ENCODE measurements at places on chromosomes 1 and 21.
A peak's percentile ranks its signal among the peaks of the same experiment; 100 is the strongest.

DNA sequence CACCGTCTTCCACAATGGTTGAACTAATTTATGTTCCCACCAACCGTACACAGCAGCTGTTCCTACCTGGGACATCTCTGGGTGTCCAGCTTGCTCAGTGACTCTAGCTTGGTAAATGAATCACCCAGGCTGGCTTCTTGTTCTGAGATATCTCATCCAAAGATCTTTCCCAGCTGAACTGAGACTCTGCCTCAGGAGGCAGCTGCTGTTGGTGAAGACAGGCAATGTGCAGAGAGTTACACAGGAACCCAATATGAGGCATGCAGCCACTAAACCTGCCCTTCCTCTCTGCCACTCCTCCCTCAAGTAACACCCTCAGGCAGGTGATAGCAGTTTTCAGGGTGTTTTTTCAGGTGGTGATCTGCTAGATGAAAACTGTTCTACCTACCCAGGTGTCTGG is 14.0 kb upstream of the FOXO6 start:
- no peak for DNase-seq

GRCh38 chr1:106780066-106780465 is 276.4 kb upstream of the PRMT6 start:
- DNase-seq: no peak

GRCh38 chr1:14538335-14538734 is 60.1 kb upstream of the KAZN start:
- no peak for DNase-seq

DNA sequence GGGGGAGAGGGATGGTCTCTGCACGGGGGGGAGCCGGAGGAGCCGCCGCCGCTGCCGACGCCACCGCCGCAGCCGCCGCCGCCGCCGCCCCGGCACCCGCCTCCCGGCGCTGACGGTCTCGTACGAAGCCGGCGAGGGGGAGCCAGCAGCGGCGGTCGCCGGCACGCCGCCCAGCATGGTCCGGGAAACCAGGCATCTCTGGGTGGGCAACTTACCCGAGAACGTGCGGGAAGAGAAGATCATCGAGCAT is 311 bp downstream of the SPEN start:
- no peak for DNase-seq

DNA sequence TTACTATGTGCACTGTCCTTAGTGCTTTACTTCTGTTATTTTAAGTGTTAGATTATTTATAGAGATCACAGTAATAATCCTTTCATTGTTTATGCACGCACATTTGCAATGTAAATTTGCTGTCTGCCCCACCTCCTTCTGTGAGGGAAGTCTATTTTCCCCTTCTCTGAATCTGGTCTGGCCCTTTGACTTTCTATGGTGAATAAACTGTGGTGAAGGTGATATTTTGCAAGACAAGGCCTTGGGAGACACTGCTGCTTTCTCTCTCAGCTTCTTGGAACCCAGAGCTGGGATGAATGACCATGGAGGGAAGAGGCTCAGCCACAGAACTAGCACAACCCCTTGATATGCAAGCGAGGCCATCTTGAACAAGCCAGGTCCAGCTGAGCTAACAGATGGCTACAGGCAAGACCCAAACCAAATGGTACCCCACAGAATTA is 156.3 kb downstream of the ST6GALNAC3 start:
- no peak for DNase-seq

DNA sequence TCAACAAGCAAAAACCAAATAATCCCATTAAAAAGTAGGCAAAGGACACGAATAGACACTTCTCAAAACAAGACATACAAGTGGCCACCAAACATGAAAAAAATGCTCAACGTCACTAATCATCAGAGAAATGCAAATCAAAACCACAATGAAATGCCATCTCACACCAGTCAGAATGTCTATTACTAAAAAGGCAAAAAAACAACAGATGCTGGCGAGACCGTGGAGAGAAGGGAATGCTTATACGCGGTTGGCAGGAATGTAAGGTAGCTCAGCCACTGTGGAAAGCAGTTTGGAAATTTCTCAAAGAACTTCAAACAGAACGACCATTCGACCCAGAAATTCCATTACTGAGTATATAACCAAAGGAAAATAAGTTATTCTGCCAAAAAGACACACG is 145.1 kb upstream of the EDN2 start:
- no peak for DNase-seq

DNA sequence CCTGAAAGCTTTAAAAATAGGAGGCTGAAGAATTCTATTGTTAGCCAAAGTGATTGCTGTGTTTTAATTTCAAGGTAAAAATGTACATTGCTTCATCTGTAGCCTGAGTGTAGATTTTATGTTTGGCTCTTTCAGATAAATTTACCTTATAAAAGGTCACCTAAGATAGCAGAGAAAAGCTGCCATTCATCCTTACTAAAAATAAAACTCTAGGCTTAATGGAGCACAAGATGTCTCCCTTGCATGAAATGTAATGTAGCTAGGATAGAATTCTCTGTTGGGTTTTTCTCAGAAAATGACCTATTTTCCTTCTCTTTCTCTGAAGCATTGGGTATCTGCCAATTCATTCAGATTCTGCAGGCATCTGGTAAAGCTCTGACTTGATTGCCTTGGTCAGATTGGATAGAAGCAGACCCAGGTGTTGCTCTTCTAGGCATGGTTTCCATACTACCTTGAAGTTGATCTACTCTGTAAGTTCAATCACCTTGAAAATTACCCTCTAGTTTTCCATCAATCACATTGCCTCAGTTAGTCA is 176.6 kb upstream of the GORAB start:
- no peak for DNase-seq

GRCh38 chr1:9700340-9700739 is 48.8 kb downstream of the PIK3CD start:
- DNase-seq: no peak

- DNase-seq: peak; percentile 16
Measured at GRCh38 chr1:15261155-15262002, 14.4 kb downstream of the FHAD1 start.

DNA sequence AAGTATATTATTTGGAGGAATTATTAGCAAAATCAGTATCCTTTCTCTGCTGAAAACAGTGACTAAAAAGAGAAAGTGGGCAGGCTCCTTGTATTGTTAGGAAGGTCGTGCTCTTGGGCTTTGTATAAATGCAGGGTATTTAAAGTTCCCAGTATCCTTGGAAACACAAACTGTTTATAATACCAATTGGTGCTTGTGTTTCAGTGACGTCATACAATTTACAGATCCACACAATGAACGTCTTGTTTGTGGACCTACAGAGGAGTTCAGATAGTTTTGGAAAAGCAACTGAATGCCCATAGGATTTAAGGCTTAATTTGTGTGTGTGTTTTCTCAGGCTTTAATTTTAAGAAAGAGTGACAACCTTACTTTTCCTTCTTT is 168.2 kb downstream of the RASAL2 start:
- no peak for DNase-seq

DNA sequence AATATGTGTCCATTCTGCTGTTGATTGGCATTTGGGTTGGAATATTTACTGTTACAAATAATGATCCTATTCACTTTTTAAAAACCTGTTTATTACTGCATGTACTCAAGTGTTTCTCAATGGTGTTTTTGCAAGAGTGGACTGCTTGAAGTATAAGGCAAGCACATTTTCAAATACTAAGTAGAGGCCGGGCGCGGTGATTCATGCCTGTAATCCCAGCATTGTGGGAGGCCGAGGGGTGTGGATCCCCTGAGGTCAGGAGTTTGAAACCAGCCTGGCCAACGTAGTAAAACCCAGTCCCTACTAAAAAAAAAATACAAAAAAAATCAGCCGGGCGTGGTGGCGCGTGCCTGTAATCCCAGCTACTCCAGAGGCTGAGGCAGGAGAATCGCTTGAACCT is 276.9 kb upstream of the ADGRL4 start:
- no peak for DNase-seq

GRCh38 chr1:198283222-198283621 is 126.4 kb downstream of the NEK7 start:
- DNase-seq: no peak

- no peak for DNase-seq
Measured at GRCh38 chr1:156464825-156465452, 35.6 kb downstream of the MEF2D start.

DNA sequence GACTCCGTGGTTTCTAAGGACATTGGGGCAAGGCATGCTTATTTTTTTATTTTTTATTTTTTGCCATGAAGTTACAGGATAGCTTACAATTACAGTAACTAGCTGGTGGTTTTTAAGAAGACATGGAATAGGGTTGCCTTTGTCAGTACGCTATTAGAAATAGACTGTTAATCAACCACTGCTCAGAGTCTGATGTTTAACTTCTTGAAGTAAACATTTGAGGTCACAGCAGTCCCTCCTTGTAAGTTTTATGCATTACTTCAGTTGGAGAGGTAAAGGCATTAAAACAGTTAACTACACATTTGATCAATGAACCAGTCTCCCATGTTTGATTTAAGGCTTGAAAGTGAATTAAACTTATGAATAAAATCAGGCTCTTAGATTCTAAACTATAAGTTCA is 19.3 kb upstream of the SHCBP1L start:
- no peak for DNase-seq

DNA sequence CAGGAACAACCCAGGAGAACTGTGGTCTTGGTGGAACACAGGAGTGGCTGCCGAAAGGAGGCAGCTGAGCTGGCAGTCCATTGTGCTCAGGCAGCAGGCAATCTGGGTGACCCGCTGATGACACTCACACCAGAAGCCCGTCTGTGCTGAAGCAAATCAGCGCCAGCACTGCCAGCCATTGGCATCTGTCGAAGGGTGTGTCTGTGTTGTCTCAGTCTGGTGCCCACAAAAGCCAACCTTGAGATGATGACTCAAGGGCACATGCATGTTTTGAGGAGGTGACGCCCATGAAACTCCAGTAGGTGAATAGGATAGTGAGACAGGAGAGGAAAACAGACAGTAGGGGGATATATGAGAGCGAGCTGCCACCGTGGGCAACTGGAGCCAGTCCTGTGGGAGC is 167.3 kb downstream of the KAZN start:
- no peak for DNase-seq

DNA sequence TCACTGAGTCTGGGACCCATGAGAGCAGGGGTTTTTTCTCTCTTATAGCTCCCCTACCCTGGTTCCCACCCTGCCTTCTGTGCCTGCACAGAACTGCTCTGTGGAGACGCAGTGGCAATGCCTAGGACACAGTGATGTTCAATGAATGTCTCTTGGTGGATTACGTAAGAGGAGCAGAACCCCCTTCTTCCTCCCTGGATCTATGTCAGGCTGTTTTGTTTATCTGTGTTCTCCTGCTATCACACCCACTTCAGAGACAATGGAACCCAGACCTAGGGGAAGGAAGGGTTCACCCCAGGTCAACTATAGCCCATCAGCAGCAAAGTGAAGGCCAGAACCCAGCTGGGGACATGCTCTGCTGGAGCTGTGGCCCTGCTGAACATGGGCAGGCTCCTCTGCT is 2.0 kb downstream of the HPCAL4 start:
- DNase-seq: no peak

DNA sequence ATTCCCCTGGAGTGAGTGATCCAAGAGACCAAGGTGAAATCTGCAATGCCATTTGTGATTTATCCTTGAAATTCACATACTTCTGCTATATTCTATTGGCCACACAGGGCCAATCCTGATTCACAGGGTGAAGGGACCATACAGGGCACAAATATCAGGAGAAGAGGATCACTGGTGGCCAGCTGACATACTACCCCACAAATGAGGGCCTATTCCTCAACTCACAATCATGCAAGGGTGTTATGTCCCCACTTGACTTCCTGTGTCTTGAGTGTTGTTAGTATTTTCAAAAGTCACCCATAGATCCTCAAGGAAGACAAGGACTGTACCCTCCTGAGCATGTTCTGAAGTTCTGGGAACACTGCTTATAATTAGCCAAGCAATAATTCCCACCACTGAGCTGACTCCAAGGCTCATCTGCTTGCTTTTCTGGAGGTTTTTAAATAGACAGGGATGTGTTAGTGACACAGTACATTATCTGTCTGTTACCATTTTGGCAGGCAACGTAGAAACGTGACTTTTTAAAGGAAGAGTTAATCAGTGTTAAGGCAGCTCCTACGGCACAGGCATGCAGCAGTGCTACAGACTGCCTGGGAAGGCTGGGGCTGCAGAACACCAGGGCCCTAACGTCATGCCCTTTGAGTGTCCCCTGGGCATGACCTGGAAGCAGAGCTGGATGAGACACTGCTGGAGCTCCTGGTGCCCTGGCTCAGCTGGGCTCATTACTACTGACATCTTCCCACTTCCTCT is 137.4 kb downstream of the FAM78B start:
- no peak for DNase-seq

DNA sequence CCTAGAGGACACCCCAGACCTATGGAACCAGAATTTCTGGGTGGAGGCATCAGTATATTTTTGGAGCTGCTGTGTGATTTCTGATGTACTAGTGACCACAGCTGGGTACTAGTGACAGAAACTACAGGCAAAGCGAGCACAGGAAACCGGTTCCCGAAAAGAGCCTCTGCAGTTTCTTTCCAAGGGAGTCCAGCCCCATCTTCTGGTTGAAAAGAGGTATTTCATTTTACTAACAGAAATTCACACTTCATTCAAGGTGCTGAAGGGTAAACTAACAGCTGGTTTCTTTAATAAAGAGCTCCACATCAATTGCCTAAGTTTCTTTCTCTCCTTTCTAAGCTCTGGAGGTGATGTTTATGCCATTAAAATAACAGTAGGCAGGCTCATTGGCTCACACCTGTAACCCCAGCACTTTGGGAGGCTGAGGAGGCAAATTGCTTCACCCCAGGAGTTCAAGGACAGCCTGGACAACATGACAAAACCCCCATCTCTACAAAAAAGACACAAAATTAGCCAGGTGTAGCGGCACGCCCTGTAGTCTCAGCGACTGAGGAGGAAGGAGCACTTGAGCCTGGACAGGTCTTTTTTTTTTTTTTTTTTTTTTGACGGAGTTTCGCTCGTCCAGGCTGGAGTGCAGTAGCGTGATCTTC is 22.0 kb downstream of the THAP3 start:
- DNase-seq: no peak

- no peak for DNase-seq
Measured at GRCh38 chr1:48217856-48218255, 4.7 kb upstream of the SLC5A9 start.

- DNase-seq: no peak
Measured at GRCh38 chr1:903721-904271, 19.9 kb upstream of the SAMD11 start.

DNA sequence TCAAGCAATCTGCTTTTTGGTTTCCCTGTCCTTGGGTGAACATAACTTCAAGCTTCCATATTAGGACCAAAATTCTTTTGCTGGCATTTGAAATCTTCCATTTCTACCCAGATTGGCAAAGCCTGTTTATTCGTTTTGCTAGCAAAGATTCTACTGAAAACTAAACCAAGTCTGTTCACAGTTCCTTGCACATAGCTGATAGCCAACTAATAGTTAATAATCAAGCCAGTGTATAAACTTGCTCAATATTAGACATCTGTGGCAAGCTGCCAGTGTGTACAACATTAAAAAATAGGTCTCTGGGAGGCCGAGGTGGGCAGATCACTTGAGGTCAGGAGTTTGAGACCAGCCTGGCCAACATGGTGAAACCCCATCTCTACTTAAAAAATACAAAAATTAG is 6.3 kb downstream of the APP start:
- no peak for DNase-seq
